Sigmoid colon (tissue), 7 donors: ENCODE measurements at places on chromosomes 5 and 9. TPM values are rescaled to one million over a fixed set of nuclear protein-coding genes. Genes with fewer than 3 reads are reported as not detected.

DNA sequence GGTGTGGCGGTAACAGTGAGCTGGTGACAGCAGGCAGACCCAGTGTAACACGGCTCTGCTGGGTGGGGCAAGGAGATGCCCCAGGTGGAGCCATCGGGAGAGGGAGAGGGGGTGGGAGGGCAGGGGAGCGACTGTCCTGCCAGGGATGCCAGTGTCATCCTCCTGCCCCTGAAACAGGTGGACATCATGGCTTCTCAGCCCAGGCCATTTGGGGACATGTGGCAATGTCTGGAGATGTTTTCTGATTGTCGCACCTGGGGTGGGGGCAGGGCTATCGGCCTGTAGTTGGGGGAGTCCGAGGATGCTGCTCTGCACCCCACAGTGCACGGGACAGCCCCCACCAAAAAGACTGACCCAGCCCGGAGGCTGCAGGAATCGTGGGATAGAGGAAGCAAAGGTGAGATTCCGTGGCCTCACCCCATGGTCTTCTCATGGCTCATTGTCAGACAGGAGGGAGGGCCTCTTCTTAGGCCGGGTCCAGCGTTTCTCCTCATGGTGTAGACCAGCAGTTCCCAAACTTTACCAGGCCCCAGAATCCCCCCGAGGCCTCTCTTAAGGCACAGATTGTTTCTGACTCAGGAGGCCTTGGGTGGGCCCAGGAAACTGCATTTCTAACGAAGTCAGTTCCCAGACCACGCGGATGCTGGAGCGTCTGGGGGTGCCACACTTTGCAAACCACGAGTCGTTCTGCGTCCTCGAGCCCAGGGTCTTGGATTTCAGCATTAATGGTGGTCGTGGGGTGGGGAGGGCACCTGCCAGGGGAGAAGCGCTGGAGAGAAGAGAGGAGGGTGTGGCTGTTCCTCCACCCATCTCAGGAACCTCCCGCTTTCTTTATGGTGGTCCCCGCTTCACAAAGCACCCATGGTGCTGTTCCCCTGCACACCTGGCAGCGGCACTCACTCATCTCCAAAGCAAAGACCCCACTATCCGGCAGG, 11.0 kb downstream of the COL5A1 start:
- H3K4me1 ChIP-seq = peaks cover 85% of the 10 kb centered on the region
- H3K27ac ChIP-seq = no peak overlapping the region
- no peaks in the 10 kb centered on the region for H3K36me3 ChIP-seq
- H3K4me3 ChIP-seq = no peak overlapping the region
- no peaks in the 10 kb centered on the region for H3K27me3 ChIP-seq

GRCh38 chr5:177427211-177427822, 841 bp downstream of the GRK6 start:
- DNase-seq = no peak
- no peaks in the 10 kb centered on the region for H3K27me3 ChIP-seq
- H3K36me3 ChIP-seq = peaks cover 2% of the 10 kb centered on the region

- H3K4me3 ChIP-seq = no peak overlapping the region
- DNase-seq = peak; percentile 73
- H3K27ac ChIP-seq = no peak overlapping the region
- no peaks in the 10 kb centered on the region for H3K4me1 ChIP-seq
- H3K36me3 ChIP-seq = no peaks in the 10 kb centered on the region
Observed at GRCh38 chr9:82961504-82962125, 101.3 kb downstream of the RASEF start.

The STKLD1 gene
- 2.1 TPM for total RNA-seq

GRCh38 chr9:133122935-133123611, 2.0 kb upstream of the RALGDS start:
- H3K4me1 ChIP-seq = peaks cover 72% of the 10 kb centered on the region
- peak; percentile 75 for DNase-seq
- no peak overlapping the region for H3K4me3 ChIP-seq
- H3K27me3 ChIP-seq = no peaks in the 10 kb centered on the region
- peak overlapping the region; percentile 93 for H3K27ac ChIP-seq

GRCh38 chr9:91839926-91840465, 110.0 kb downstream of the ROR2 start:
- H3K27ac ChIP-seq = peak overlapping the region; percentile 77
- H3K36me3 ChIP-seq = no peaks in the 10 kb centered on the region
- no peaks in the 10 kb centered on the region for H3K27me3 ChIP-seq
- no peaks in the 10 kb centered on the region for H3K4me1 ChIP-seq
- no peak overlapping the region for H3K4me3 ChIP-seq

GRCh38 chr9:79104216-79104615, 467.5 kb upstream of the TLE4 start:
- no peaks in the 10 kb centered on the region for H3K27me3 ChIP-seq
- H3K4me1 ChIP-seq = no peaks in the 10 kb centered on the region
- no peaks in the 10 kb centered on the region for H3K36me3 ChIP-seq

The BNC2 gene
- 195 TPM for total RNA-seq

The DAB2IP gene
- total RNA-seq = 29.6 TPM

DNA sequence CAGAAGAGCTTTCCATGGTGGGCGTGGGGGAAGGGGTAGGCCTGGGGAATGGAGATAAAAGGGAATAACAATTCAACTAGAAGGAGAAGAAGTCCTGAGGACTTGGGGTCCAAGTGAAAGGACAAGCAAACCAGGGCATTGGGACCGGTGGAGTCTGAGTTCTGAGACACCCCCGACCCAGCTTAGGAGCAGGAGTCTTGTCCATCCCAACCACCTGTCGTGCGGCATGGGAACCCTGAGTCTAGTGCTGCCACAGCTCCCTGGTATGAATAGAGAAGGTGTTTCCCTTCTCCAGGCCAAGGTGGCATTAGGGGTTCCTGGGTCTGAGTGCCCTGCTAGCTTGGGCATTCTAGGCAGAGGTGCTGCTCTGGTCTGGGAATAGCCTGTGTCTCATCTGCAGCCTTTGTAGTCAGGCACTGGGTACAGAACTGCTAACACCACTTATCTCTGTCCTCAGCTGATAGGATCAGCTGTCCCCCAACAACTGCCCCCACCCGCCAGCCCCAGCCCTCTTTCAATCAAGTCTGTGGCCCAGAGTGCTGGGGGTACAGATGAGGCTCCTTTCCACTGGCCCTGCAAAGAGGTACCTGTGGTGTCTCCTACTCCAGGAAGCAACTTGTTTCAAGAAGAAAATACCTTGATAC, 9.9 kb downstream of the HNRNPAB start:
- no peak overlapping the region for H3K4me3 ChIP-seq
- no peak for DNase-seq
- H3K27ac ChIP-seq = no peak overlapping the region
- H3K36me3 ChIP-seq = peaks cover 35% of the 10 kb centered on the region

The CYSRT1 gene
- total RNA-seq = not detected

GRCh38 chr5:870956-871355, 20.2 kb upstream of the ZDHHC11 start:
- no peaks in the 10 kb centered on the region for H3K4me1 ChIP-seq
- H3K27me3 ChIP-seq = no peaks in the 10 kb centered on the region
- no peak overlapping the region for H3K4me3 ChIP-seq

The PCDHA9 gene
- 0.66 TPM for total RNA-seq

DNA sequence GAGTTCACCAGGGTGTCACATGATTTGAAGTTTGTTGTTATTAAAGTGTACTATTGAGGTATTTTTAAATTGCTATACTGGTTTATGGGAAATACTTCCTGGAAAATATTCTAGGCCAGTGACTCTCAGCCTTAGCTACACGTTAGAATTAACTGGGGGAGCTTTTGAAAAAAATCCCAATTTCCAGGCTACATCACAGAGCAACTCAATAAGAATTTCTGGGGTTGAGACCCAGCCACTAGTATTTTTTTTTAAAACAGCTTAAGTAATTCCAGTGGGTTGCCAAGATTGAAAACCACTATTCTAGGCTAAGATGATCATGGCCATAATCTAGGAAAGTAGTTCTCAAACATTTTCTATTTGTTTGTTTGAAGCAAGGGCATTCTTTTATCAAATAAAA, 142.9 kb upstream of the GRIA1 start:
- no peak for DNase-seq
- H3K4me3 ChIP-seq = no peak overlapping the region
- H3K36me3 ChIP-seq = no peaks in the 10 kb centered on the region
- no peaks in the 10 kb centered on the region for H3K4me1 ChIP-seq
- H3K27me3 ChIP-seq = peaks cover 3% of the 10 kb centered on the region
- no peak overlapping the region for H3K27ac ChIP-seq

- no peak overlapping the region for H3K4me3 ChIP-seq
- H3K4me1 ChIP-seq = peaks cover 16% of the 10 kb centered on the region
- H3K27ac ChIP-seq = no peak overlapping the region
- no peak for DNase-seq
- no peaks in the 10 kb centered on the region for H3K27me3 ChIP-seq
- no peaks in the 10 kb centered on the region for H3K36me3 ChIP-seq
Observed at GRCh38 chr5:154401931-154402330, 43.9 kb upstream of the SAP30L start.

DNA sequence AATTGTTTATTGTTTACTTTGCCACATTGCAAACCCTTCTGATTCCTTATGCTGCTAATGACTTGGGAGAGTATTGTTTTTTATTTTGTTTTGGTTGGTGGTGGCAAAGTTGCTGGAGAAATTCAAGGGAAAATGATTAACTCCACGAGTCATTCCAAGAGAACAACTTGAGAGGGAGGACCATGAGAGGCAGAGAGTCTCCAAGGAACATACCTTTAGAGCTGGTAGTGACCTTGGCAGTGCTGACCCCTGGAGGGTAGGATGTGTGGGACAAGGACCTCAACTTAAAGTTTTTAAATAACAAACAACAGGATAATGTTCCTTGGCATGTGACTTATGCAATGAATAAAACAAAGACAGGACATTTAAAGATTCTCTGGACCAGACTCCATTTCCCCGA, 139.7 kb downstream of the LRRC70 start:
- no peaks in the 10 kb centered on the region for H3K36me3 ChIP-seq
- no peaks in the 10 kb centered on the region for H3K4me1 ChIP-seq
- DNase-seq = no peak
- no peak overlapping the region for H3K4me3 ChIP-seq
- no peaks in the 10 kb centered on the region for H3K27me3 ChIP-seq

- H3K27ac ChIP-seq = peak overlapping the region; percentile 25
- no peaks in the 10 kb centered on the region for H3K27me3 ChIP-seq
- no peak for DNase-seq
- no peak overlapping the region for H3K4me3 ChIP-seq
- H3K4me1 ChIP-seq = peaks cover 20% of the 10 kb centered on the region
Observed at GRCh38 chr9:5799314-5799713, 33.6 kb downstream of the ERMP1 start.

GRCh38 chr9:121333950-121334773, 35.9 kb downstream of the STOM start:
- no peak overlapping the region for H3K4me3 ChIP-seq
- H3K27ac ChIP-seq = peak overlapping the region; percentile 91
- DNase-seq = peak; percentile 65

The ELOVL7 gene
- total RNA-seq = 2.5 TPM

DNA sequence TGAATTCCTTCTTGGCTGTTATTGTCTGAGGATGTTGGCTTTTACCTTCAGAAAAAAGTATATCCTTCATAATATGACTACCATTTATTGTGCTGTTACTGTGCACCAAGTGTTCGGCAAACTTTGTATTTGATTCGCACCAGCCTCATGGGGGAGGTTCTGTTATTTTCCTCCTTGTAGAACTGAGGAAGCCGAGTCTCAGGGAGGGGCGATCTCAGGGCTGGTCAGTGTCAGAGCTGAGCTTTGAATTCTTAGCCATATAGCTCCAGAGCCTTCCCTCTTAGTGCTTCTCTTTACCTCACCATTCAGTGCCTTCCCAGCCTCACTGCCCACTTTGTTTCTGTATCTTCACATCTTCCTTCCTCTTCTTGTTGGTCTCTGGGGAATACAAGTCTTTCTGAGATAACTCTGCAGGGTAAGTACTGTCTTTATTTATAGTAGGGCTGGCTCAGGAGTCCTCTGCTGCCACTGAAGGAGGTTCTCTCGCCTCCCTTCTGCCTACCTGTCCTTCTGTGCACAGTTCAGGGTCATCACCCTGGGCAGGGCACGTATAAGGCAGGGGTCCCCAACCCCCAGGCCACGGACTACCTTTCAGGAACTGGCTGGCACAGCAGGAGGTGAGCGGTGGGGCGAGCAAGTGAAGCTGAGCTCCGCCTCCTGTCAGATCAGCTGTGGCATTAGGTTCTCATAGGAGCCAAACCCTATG, 48.4 kb downstream of the GALNT10 start:
- H3K27ac ChIP-seq = peak overlapping the region; percentile 76
- peaks cover 52% of the 10 kb centered on the region for H3K4me1 ChIP-seq
- H3K27me3 ChIP-seq = no peaks in the 10 kb centered on the region

DNA sequence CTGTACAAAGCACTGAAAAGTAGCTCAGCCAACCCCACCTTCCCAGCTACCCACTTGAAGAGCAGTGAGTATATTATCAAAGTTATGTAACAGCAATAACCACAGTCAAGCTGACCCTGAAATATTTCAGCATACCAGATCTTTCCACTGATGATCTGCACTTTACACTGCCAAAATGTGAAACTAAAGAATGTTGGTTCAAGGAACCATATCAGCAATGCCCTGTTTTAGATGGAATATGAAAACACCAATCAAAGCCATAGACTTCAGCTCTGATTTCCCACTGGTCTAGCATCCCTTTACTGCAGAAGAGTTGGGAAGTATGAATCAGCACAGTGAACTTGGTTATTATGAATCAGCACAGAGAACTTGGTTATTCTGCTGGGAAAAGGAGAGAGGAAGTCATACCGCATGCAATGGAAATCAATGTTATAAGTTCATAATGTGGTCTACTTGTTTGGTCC, 20.0 kb downstream of the CEMIP2 start:
- no peak overlapping the region for H3K27ac ChIP-seq
- no peak for DNase-seq
- no peak overlapping the region for H3K4me3 ChIP-seq

The AJM1 gene
- total RNA-seq = 8.6 TPM

The EMB gene
- total RNA-seq = 13.2 TPM
